Stimulated activated naive CD8-positive, alpha-beta T cell treated with anti-CD3 and anti-CD28 coated beads, Interleukin-15, amount 100 ng/mL, for 72 hours (primary cell): ENCODE measurements at places on chromosomes 5 and 9.

- DNase-seq: no peak
These were observed 5.2 kb upstream of the ITGA2 start for GRCh38 chr5:52983731-52984636.

GRCh38 chr9:6197330-6197729 lies 18.3 kb upstream of the IL33 start:
- DNase-seq: no peak

DNA sequence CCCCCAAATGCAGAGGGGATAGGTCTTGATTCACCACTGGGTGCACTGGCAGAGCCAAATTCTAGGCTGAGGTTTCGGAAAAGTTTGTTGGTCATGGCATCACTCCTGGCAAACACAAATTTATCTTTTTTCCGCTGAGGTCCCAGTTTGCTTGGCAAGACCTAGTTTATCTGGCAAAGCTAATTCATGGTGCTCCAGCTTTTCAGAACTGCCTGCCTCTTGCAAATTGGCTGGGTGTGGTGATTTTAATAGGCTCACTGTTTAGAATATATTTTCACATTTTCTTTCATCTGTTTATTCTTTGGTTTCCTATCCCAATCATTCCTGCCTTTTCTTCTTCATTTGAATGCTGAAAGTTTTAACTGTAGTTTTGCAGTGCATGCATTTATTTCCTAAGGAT lies 50.5 kb upstream of the MAMDC2 start:
- no peak for DNase-seq

DNA sequence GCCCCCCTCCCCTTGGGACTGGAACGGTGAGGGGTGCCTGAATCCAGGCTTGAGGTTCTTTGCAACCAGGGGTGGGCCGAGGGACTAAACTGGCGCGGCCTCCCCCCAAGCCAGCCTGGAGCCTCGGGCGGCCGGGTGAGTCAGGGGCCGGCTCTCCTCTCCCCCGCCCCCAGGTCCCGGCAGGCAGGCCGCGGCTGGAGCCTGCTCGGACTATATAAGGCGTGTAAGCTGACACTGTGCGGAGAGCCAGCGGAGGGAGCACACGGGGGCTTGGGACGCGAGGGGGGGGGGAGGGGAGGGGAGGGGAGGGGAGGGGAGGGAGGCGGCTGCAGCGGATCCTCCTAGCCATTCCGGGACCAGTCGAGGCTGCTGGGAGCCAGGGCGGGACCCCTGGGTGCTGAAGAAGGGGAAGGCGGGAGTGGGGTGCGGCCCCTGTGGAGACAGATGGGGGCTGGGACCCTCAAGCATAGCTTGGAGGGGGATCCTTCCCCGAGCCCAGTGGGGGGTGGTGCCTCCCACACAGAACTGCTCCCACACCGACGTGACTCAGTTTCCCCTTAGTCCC lies 595 bp downstream of the PDLIM7 start:
- peak; percentile 40 for DNase-seq

- no peak for DNase-seq
These were observed 17.5 kb upstream of the SEMA4D start for GRCh38 chr9:89515416-89515815.

DNA sequence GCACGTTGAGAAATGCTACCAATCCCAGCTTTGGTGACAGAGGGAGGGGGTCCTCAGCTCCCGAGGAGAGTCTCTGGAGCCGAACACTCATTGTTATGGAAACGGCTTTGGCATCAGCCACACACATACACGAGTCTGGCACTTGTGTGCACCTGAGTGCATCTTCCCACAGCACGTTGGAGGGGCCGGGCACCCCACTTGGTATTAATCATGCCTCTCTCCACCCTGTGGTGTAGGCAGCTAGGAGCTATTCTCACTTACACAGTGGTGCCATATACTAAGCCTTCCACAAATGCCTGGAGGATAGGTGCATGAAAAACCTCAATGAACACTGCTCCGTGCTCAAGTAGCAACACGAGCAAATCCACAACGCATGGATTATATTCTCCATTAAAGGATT lies 133.9 kb upstream of the PANK3 start:
- DNase-seq: no peak

- DNase-seq: no peak
These were observed 41.0 kb upstream of the KDM4C start for GRCh38 chr9:6716766-6717165.

- DNase-seq: no peak
These were observed 106.7 kb downstream of the NXNL2 start for GRCh38 chr9:88641456-88642240.

GRCh38 chr5:120538644-120539043 lies 74.5 kb downstream of the PRR16 start:
- DNase-seq: no peak

- DNase-seq: no peak
These were observed 76.0 kb downstream of the ERBIN start for GRCh38 chr5:66002415-66002814.

DNA sequence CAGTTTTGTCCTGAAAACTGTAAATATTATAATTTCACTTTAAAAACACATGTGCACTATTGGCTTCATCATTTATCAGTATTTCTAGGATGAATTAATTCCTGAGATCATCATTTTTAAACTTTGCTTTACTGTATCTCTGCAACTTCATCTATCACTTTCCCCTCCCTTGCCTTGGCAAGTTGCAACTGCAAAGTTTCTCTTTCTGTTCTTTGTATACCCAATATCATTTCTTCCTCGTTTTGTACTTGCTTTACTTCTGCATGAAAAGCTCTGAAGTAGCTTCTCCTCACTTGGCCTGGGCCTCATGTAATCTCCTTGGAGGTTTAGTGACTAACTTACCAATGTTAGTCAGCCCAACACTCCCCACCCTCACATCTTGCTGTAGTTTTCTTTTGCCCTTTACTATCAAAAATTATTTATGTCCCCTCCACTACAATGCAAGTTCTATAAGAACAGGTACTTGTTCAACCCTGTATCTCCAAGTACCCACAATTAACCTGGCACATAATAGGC lies 12.8 kb downstream of the C5orf63 start:
- no peak for DNase-seq

- DNase-seq: no peak
These were observed 70.5 kb downstream of the PIK3R1 start for GRCh38 chr5:68285851-68286611.

- no peak for DNase-seq
These were observed 3.3 kb upstream of the OR2V1 start for GRCh38 chr5:181134259-181134658.

DNA sequence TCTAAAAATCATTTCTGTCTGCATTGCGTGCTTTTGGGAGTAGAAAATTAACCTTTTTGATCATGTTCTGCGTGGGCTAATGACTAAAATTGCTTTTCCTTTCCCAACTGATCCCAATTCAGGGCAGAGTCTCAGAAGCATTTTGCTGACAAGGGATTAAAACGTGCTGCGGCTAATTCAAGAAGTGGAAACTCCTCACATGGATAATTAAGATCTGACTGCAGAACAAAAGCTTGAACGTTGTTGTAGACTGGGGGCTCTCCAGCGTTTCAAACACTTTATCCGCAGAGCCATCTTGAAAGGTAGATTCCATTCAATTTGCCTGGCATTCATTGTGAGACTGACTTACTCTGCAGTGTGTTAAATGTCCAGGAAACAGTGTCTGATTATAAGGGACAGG lies 485.3 kb upstream of the DMAC1 start:
- no peak for DNase-seq

DNA sequence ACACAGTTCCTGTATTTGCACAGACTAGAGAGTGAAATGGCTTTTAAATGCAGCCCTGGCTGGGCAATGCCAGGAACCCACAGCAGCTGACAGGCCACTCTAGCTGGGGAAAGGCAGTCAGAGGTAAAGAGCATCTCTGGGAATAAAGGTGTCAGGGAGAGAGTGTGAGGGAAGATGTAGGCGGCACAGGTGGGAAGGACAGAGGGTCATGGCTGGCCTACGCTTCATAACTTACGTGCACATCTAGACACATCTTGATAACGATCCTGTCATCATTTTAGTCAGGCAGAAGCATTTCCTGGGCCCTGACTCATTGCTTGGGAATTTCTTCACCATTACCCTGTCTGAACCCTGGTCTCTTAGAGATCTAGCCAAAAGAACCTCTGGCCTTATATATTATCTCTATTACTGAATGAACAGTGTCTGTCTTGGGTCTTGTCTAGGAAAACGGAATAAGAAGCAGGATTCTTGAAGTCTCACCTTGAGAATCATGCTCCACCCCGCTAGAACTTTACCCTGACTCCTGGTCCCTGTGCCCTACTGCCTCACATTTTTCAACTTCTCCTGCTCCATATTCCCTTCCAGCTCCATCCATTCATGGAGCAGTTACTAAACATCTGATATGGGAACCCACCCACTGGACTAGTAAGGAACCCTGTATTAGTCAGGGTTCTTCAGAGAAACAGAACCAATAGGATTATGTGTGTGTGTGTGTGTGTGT lies 106.4 kb upstream of the ELL2 start:
- no peak for DNase-seq

- DNase-seq: no peak
These were observed 13.2 kb upstream of the IL12B start for GRCh38 chr5:159343295-159344094.

- DNase-seq: no peak
These were observed 33.8 kb downstream of the SLC9A3 start for GRCh38 chr5:490116-491106.

GRCh38 chr5:73129143-73129542 lies 8.8 kb downstream of the TMEM171 start:
- DNase-seq: no peak

GRCh38 chr5:148949841-148950470 lies 112.9 kb downstream of the SH3TC2 start:
- DNase-seq: no peak

GRCh38 chr9:130106860-130107233 lies 53.1 kb downstream of the GPR107 start:
- no peak for DNase-seq

- DNase-seq: no peak
These were observed 755.4 kb upstream of the CTNND2 start for GRCh38 chr5:12659686-12660085.

DNA sequence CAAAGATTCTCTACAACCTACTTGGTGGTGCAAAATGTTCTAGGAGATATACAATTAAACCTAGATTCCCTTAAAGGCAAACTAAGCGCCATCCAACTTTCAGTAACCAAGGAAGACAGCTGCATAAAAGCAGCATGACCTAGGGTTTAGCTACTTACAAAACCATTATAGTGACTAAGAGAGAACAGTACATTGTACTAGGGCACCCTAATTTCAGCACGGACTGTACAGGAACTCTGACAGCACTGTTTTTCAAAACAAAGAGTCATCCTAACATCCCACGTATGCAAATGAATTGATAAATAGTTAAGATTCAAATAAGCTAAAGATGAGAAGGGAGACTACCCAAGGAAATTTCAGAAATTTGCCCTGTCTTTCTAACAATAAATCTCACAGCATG lies 30.0 kb downstream of the STRBP start:
- DNase-seq: no peak

- peak; percentile 21 for DNase-seq
These were observed 104.6 kb upstream of the FAM174A start for GRCh38 chr5:100430268-100431195.

- DNase-seq: no peak
These were observed 30.4 kb upstream of the UBTD2 start for GRCh38 chr5:172313915-172314314.

DNA sequence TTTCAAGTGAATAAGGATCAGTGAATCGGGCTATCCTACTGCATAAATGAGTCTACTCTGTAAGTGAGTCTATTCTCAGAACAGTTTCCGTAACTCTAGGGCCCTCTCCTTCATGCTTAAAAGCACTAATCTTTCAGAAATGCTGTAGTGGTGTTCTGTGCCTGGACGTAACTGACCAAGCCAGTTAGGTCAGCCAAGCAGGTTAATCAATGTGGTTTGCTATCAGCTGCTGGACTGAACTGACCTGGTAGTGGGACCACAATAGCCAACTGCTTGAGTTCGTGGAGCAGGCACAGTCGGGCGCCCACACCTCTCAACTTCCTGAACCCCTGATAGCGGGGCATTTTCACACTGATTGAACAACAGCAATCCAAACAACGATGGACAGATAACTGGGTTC lies 6.8 kb downstream of the SLC1A3 start:
- no peak for DNase-seq
